ENCODE measurements at places on chromosomes 2 and 18.

GRCh38 chr2:120653871-120654270, 81.8 kb upstream of the GLI2 start:
- DNase-seq = no peak

DNA sequence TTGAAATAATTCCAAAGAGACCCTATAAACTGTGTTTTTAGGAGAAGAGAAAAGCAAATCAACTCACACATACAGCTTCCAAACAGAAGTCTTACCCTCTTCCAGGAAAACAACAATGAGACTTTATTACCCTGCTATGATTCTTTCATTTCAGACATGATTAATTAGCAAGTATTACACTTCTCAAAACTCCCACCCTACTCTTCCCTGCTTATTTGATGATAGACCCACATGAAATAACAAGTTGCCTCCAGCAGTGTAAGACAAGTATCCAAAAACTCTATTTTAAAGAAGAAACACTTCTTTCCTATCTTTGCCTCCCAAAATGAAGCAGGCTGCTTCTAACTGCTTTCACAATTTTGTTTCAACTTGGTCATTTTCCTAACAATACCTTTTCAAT, 4.1 kb downstream of the FIGN start:
- DNase-seq = peak; percentile 17

- DNase-seq = peak; percentile 3
Measured at GRCh38 chr2:139514951-139515350, 734.8 kb upstream of the NXPH2 start.

- DNase-seq = no peak
Measured at GRCh38 chr2:236754271-236754944, 184.8 kb downstream of the ACKR3 start.

DNA sequence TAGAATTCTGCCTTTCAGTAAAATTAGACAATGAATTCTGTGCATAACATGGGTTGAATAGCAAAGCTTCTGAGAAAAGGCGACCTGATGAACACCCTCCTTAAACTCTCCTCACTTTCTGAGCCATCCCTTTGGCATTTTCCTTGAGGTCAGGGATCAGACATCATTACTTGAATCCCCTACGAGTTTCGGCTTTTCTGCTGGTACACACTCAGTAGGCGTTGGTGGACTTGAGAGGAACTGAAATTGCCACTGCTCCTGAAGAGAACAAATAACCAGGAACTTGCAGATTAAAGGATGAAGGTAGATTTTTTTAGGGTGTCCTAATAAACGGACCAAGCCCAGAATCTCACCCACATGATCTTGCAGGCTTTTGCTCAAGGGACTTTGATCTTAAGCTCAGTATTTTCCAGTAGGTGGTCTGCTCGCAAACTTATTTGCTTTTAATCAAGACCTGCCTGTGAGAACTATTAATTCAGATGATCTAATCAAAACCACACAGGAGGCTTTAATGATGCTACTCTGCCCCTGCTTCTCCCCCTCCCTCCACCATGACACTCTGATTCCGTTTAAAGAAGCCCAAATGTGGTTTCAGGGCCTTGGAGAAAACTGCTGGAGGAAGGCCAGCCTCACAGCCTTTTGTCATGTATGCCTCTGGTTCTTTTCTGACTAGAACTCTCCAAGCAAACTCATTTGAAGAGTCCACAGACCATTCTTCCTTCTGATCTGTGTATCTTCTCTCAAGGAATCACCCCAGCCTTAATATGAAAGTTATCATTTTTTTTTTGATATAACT, 124.9 kb downstream of the PRKCE start:
- DNase-seq = peak; percentile 57

DNA sequence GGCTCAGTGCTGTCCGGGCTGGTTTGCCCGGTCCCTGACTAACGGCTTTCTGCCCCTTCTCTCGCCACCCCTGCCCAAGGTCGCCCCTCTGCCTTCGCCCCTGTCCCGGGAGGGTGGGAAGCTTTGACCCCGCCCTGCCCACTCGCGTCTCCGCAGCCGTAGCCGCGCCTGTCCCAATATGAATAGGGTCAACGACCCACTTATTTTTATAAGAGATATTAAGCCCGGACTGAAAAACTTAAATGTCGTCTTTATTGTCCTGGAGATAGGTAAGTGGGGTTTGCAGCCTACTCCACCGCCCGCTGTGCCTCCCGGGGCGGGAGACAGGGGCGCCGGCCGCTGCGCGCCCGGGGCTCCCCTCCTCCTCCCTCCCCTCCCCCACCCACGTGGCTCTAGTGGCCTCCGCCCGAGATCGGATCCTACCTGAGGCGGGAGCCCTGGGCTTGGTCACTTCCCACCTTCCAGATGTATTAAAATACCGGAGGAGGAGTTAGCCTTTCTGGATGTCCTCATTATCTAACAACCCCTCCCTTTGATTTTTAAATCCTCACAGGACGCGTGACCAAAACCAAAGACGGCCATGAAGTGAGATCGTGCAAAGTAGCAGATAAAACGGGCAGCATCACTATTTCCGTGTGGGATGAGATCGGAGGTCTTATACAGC, 633 bp downstream of the NABP1 start:
- peak; percentile 73 for DNase-seq

- no peak for DNase-seq
Measured at GRCh38 chr18:22800551-22800951, 132.6 kb upstream of the RBBP8 start.
